ENCODE measurements at places on chromosomes 13 and 19.

GRCh38 chr19:518598-519231, 11.4 kb downstream of the TPGS1 start:
- peak; percentile 47 for DNase-seq

GRCh38 chr19:16851031-16851712, 22.0 kb downstream of the SIN3B start:
- no peak for DNase-seq

- no peak for DNase-seq
Observed at GRCh38 chr13:27077451-27077850, 94.2 kb downstream of the USP12 start.

GRCh38 chr19:6011794-6012193, 33.9 kb upstream of the RANBP3 start:
- no peak for DNase-seq

GRCh38 chr19:793806-794205, 3.4 kb upstream of the PTBP1 start:
- DNase-seq: no peak

GRCh38 chr13:81779876-81780275, 1439.0 kb upstream of the SPRY2 start:
- no peak for DNase-seq

GRCh38 chr13:48156466-48156865, 61.6 kb upstream of the MED4 start:
- DNase-seq: peak; percentile 74

GRCh38 chr19:41111750-41112295, 2.4 kb upstream of the CYP2F1 start:
- DNase-seq: no peak

DNA sequence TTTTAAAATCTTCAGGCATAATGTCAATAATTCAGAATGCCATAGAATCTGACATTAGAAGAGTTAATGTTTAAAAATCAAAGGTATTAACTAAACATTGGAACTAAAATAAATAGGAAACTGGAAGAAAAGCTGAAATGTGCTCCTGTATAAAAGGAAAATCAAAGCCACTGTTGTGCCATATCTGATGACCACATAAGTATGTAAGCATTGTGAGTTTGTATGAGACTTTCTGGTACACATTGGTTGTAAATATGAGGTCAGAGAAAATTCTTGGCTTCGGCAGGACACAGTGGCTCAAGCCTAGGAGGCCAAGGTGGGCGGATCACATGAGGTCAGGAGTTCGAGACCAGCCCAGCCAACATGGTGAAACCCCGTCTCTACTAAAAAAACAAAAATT, 48.3 kb upstream of the INTS6 start:
- DNase-seq: no peak

DNA sequence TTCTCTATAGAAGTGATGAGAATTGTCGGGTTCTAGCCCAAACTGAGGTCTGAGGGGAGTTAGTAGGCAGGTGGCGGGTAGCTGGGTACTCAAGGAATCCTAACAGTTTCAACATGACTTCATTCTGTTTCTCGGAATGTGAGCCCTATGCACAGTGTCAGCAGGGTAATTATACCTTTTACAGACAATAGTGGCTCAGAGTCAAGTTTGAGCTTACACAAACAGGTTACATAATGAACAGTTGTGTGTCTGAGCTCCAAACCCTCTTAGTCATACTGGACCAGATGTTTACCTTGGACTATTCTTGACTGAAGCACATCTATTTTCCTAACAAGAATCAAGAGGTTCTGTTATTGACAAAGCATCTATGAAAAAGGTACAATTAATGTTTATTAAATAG, 1066.7 kb upstream of the PCDH20 start:
- DNase-seq: no peak

- no peak for DNase-seq
Observed at GRCh38 chr13:106041445-106041844, 494.0 kb downstream of the EFNB2 start.

DNA sequence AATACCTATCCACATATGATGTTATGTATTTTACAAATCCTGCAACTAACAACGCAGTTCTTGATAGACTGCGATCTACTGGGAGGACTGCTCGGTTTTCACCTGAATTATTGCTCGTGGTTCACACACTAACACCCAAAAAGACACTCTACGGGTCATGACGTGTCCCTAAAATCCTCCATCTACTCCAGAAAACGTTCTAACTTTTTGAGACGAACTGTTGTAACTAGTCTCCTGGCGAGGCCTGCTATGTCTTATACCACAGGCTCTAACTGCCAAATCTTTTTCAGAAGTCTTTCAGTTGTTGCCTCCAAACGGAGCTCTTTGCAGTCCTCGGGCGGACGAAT, 108.2 kb downstream of the KCNRG start:
- no peak for DNase-seq

DNA sequence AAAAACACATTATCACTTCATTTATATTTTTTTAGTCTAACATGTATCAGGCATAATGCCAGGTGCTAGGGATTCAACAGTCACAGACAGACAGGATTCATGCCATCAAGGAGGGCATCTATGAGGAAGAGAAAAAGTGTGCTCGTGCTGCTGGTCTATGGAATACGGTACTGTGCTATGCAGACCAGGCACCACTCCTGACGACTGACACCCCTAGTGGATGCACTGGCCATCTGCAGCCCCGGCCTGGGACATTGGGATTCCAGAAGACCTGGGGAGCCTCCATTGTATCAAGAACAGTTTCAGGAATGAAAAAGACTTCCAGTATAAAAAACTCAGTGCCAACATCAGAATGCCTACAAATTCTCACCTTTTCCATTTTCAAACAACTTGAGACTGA, 94.0 kb downstream of the KLF12 start:
- no peak for DNase-seq

GRCh38 chr13:79450110-79450509, 30.8 kb upstream of the NDFIP2 start:
- no peak for DNase-seq

DNA sequence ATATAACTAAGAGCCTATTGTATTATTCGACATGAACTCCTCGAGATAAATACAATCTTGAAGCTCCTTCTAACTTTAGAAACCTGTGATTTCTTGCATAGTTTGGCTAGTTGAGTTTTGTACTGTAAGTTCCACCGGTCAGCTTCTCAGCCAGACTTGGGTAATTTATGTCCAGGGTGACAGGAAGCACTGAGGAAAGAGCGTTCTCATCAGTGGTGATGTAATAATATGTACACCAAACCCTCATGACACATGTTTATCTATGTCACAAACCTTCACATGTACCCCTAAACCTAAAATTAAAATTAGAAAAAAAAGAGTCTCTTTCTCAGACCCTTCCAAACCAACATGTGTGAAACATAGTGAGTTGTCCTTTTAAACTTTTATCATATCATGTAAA, 205.7 kb downstream of the KCNRG start:
- DNase-seq: no peak

DNA sequence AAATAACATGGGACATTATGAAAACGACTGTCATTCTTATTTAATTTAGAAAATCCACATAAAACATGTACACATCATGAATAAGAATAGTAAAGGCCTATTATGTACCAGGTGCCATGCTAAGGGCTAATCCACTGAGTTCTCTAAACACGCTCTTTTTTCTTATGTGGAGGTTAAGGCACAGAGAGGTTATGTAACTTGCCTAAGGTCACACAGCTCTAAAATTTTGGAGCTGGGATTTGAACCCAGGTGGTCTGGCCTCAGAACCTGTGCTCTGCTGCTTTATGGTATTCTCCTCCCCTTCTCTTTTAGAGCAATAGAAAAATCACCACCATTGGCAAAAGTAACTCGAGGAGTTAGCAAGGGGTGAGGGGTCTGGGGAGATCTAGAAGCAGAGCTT, 156.9 kb upstream of the ZNF536 start:
- DNase-seq: no peak

GRCh38 chr13:78430166-78430791, 173.1 kb downstream of the POU4F1 start:
- DNase-seq: no peak

GRCh38 chr19:35977446-35978222, 17.4 kb upstream of the SDHAF1 start:
- DNase-seq: no peak

GRCh38 chr13:50152224-50152623, 137.0 kb downstream of the KCNRG start:
- no peak for DNase-seq

GRCh38 chr19:33175886-33176669, 18.1 kb upstream of the LRP3 start:
- DNase-seq: no peak

- no peak for DNase-seq
Observed at GRCh38 chr19:13794398-13794756, 866 bp upstream of the ZSWIM4 start.

DNA sequence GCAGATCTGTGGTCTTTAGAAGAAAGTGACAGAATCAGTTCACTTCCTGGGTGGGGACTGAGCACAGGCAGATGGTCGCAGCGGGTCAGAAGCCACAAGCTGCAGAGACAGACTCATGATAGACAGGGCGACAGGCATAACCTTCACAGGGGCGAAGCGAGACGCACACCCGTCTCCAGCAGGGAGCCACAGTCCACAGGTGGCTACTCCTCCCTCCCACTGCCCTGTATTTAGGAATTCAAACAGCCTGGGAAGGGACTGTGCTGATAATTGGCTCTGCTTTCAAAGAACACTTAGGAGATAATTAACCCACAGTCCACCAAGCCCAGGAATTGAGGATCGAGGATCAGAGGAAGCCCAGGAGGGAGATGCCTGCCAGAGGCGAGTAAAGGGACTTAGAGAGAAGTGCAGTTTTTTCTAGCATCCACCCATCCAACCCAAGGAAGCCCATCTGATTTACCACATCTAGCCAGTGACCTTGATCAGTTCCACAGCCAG, 23.2 kb downstream of the RFX2 start:
- no peak for DNase-seq

- DNase-seq: no peak
Observed at GRCh38 chr13:36815062-36815461, 4.0 kb upstream of the RFXAP start.

DNA sequence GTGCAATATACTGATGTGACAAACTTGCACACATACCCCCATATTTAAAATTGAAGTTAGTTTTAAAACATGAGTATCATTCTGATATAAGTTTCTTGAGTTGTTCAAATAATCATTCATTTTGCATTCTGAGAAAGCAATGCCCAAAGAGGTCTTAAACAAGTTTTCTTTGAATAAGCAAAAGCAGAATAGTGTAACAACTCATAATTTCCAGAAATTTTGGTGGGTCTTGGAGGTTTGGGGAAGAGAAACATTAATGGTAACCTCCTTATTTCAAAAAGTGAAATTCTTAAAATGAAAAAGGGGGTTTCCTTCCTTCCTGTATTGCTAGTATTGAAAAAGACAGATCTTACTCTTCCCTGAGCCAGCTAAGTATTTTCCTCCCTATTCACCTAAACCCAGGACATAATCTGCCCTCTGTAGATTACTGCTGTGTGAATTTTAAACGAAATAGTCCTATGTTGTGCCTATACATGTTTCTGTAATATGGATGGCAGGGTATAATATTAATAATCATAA, 30.4 kb downstream of the SLC25A15 start:
- no peak for DNase-seq

DNA sequence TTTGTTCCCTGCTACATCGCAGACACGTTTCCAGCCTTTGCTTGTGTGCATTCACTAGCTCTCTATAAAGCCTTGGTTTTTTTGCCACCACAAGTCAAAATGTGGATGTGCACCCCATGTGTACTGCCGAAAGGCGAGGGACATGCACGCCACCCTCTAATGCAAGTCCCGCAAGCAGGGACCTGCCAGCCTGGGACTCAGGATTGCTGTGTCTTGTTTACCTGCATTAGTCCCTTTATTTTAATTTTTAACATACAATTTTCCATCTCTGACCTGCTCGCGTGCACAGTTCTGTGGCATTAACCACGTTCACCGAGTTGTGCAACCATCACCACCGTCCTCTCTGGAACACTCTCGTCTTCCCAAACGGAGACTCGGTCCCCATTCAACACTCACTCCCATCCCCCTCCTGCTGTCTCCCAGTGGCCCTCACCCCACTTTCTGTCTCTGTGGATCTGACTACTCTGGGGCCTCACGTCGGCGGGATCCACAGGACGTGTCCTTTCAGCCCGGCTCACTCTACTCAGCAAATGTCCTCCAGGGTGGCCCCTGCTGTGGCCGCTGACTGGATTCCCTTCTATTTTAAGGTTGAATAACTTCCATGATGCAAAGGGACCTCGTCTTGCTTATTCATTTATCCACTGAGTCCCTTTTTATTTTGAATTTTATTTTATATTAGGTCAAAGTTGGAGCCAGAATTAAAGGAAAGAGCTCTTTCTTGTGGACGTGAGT, 58.4 kb downstream of the RASA3 start:
- peak; percentile 16 for DNase-seq

- peak; percentile 98 for DNase-seq
Observed at GRCh38 chr19:39403331-39404312, 3.0 kb upstream of the ZFP36 start.

GRCh38 chr19:11447347-11448262, 12.2 kb downstream of the PRKCSH start:
- DNase-seq: no peak

Data from activated CD4-positive, CD25-positive, alpha-beta regulatory T cell treated with anti-CD3 and anti-CD28 coated beads, Interleukin-2, amount 50 U/mL, for 72 hours (primary cell).